ENCODE measurements at places on chromosomes 12 and 14.

- no peak for DNase-seq
Measured at GRCh38 chr12:19652386-19652785, 213.1 kb downstream of the AEBP2 start.

GRCh38 chr14:63406333-63406732 lies 87.6 kb upstream of the GPHB5 start:
- DNase-seq: no peak

GRCh38 chr12:64968989-64969819 lies 144.8 kb downstream of the TBC1D30 start:
- DNase-seq: no peak

DNA sequence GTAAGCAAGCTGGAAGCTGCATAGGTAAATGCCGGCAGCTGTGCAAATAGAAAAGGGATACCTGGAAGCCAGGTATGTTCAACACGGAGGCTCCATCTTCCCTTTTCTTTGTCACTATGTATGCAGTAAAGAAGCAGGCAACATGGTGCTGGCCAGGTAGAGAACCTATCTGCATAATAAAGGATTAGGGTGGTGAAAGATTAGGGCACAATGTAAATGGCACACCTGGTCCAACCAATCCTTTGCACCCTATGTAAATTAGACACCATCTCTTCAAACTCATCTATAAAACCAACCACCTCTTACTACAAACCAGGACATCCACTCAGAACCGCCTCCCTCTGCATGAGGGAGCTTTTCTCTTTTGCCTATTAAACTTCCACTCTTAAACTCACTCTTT lies 32.3 kb downstream of the RPS29 start:
- peak; percentile 40 for DNase-seq

DNA sequence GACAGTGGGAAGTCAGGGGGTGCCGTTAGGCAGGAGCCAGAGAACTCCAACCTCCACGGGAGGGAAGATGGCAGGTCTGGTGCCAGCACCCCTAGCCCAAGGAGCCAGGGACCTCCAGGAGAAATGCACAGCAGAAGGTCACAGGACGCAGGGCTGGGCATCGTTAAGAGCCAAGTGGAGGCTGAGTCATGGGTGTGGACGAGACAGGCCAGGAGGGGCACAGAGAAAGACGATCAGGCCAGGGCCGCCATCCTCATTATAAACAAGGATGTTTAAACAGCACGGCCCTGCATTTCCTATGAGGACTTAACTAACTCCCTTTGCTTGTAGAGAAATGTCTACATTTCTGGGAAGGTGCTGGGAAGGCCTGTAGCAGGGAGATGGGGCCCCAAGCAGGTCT lies 77.9 kb upstream of the FZD10 start:
- DNase-seq: no peak

DNA sequence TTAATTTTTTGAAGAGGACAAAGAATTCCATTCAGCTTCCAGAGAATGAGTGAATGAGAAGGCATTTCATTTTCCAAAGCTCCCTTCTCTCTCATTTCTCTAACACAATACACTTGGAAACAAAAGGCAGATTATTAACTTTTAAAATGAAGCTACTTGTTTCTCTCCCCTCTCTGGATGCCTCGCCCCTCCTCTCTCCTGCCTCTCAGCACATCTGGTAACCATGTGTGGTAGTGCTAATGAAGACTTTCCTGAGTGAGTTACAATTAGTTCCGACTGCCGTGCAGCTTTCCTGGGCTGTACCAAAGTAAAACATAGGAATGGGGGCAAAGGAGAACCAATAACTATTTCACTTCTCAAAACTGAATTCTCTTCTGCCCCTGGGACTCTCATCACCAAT lies 84.7 kb upstream of the SOX5 start:
- no peak for DNase-seq

GRCh38 chr12:52349196-52349595 lies 18.1 kb downstream of the KRT85 start:
- DNase-seq: no peak

DNA sequence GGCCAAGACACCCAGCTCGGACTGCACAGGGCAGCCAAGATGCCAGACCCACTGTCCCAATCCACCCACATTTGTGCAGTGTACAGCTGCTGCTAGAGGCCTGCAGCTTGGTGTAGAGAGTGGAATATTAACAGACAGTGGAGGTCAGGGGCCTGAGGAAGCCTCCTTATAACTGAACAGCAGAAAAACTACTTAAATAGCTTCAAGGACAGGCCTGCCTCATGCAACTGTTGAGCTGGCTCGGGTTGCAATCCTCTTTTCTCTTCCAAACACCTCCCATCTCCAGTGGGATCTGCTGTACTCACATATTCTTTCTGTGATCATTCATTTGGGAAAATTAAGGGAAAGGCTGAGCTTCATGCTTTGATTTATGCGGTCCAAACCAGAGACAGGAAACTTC lies 1043.2 kb upstream of the TMEM132C start:
- DNase-seq: no peak

DNA sequence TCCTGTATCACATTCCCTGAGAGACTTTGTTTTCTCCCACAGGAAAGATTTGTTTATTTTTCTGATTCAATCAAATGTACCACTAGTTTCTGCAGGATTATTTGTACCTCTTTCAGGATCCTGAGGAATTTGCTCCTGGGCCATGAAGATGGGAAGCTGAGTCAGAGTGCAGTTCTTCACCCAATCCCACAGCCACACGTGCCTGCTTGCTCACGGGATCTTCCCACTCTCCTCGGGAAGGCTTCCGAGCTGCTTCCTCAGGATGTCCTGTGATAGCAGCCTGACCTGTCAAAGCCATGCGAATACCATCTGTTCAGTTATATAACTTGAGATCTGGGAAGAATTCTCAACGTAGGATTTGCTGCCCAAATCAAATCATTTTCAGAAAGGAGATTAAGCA lies 41.8 kb upstream of the HIF1A start:
- no peak for DNase-seq

- DNase-seq: no peak
Measured at GRCh38 chr14:99412117-99413061, 68.3 kb downstream of the SETD3 start.

- DNase-seq: no peak
Measured at GRCh38 chr12:52019113-52019770, 12.5 kb downstream of the TAMALIN start.

DNA sequence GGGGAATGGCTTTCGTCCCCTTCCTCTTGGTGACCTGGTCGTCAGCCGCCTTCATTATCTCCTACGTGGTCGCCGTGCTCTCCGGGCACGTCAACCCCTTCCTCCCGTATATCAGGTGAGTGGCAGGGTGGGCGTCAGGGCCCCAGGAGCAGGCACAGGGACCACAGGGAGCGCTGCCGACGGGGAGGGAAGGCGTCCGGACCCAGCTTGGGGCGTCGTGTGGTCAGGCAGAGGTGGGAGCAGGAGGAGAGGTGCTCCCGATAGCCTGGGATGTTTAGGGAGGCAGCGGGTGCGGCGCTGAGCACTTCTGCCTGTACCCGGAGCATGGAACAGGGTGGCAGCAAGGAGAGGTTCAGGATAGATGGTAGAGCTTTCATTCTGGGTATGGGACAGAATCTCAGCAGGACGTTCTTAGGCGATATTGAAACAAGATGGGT lies 444 bp downstream of the DRAM1 start:
- DNase-seq: no peak

Measured in NCI-H1105 (cell line).